Suppressor macrophage (primary cell): ENCODE measurements at places on chromosomes 4 and X.

- DNase-seq: no peak
Measured at GRCh38 chr4:170234800-170235199, 145.0 kb upstream of the AADAT start.

DNA sequence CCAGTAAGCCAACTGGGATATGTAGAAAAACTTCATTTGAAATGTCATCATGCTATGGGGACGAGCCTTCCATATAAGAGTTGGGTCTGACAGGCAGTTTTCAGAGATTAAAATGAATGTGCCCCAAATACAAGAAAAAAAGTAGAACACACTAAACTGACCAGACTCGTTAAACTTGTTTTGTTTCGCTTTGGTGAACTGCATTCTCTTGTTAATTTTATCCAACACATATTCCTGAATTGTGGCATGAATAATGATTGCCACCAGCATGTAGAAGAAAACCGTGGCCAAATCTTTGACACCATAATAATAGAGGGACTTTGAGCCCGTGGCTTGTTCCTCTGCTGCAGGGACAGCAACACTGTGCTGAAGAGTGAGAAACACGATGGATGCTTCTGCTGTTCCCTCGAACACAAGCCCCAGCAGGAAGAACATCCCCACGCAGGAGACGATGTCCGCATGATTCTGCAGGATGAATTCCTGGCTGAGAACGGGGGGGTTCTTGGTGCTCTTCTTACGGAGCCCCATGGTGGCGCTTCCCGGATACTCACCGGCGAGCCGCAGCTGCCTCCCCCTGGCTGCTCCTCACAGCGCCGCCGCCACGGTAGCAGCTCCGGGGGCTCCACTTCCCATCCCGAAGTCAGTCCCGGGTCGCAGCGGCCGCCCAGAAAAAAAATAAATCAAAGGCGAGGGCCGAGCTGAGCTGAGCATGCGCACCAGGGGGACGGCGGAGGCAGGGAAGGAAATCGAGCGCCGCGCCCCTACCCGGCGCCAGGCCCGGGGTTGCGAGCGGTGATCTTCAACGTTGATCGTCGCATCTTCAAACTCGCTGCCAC lies at the start of gene TRAM1L1:
TSS of gene TRAM1L1 (minus strand) at position 711 of the 836 bp plus-strand sequence. CDS start at position 528, 183 bp downstream.
- DNase-seq: peak; percentile 20

GRCh38 chr4:13470379-13470778 lies 13.8 kb downstream of the RAB28 start:
- no peak for DNase-seq

- no peak for DNase-seq
Measured at GRCh38 chr4:136706942-136707341, 825.4 kb downstream of the PCDH18 start.

GRCh38 chr4:180721356-180721755 lies 1521.8 kb upstream of the TENM3 start:
- no peak for DNase-seq

GRCh38 chrX:120769576-120770341 lies 105.9 kb downstream of the CT47B1 start:
- peak; percentile 49 for DNase-seq

- DNase-seq: no peak
Measured at GRCh38 chrX:118729042-118729652, 1.7 kb downstream of the IL13RA1 start.

DNA sequence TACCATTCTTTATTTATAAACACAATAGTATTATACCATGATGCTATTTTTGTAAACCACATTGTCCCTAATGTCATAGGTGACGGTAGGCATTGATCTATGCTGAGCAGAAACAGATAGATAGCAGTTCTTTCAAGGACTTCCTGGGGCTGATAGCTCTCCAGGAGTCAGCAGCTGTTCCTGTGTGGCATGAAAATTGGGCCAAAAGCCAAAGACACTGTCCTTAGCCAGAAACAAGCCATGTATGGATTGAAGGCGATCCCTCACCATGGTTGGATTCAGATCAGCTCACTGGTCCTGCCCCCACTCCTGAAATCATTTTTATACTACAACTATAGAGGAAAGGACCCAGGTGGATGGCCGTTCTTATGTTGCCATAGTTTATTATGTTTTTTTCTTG lies 53.6 kb downstream of the DDX60 start:
- no peak for DNase-seq

DNA sequence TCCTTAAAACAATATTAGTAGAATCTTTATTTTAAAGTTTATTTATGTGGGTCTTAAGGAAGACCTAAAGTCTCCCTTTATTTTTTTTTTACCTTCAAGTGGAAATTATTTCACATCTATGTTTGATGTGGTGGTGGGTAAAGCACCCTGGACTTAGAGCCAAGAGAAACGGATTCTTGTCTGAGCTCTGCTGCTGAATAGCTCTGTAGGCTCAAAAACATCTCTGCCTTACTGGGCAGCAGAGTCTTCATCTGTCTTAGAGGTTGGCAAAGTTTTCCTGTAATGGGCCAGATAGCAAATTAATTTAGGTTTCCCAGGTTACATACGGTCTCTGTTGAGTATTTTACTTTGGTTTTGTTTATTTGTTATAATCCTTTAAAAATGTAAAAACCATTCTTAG lies 136.5 kb downstream of the CEP135 start:
- DNase-seq: no peak

DNA sequence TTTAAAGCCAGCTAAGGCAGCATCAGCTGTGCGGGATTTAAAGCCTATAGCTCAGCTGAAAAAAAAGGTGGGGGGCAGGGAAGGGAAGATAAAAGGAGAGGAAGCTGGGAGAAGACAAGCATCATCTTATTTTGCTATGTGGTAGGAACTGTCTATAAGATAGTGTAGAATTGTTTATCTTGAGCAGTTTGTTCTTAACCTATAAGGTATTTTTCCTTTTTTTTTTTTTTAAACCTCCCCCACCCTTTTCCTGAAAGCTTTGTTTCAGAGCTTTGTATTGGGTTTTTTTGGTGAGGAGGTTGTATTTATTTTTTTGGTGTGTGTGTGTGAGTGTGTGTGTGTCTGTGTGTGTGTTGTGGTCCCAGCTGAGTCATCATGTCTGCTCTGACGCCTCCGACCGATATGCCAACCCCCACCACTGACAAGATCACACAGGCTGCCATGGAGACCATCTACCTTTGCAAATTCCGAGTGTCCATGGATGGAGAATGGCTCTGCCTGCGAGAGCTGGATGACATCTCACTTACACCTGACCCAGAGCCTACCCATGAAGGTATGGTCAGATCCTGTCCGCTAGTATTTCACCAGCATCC lies 531 bp downstream of the RUFY3 start:
- no peak for DNase-seq

GRCh38 chr4:70903291-70903603 lies 1.1 kb downstream of the MOB1B start:
- no peak for DNase-seq

DNA sequence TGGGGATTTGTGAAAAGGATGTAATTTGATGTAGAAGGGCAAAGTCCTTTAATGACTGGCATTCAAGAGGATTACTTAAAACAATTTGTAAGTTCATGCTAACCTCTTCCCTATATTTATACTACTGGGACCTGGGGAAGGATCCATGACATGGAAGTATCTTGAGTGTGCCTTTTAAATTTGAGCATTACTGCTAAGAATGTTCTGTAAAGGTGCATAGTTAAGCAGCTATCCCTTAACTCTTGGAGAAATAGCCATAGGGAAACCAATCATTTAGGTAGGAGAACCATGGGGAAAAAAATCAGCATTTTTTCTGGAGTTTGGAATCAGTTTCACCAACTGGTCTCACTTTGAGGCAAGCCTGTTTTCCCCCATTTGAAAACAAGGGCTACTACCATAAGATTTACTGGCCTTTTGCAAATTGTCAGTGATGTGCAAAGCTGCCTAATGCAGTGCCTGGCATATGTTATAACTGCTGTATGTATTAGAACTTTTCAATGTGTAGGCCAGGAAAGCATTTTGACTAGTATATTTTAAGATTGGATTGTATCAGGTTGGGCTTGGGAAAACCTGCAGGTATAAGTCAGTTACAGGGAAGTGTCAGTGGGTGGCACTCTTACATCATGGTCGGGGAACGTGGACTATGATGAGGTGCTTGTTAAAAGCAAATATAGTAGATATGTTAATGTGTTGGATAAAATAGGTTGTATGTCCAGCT lies 72.1 kb downstream of the PRSS12 start:
- DNase-seq: peak; percentile 32

DNA sequence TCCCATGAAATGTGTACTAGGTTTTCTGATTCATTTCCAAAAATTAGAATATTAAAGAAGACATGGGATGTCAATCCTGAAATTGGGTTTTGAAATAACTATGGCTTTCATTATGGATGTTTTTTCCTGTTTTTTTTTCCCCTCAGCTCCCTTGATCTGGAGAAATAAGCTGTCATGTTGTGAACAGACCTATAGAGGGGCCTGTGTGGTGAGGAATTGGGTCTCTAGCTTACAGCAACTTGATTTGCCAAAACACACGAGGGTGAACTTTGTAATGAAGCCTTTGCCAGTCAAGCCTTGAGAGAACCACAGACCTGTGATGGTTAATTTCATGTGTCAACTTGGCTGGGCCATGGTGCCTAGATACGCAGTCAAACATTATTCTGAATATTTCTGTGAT lies 2413.6 kb downstream of the PCDH7 start:
- no peak for DNase-seq

- DNase-seq: no peak
Measured at GRCh38 chrX:47179928-47180255, 13.7 kb upstream of the UBA1 start.

DNA sequence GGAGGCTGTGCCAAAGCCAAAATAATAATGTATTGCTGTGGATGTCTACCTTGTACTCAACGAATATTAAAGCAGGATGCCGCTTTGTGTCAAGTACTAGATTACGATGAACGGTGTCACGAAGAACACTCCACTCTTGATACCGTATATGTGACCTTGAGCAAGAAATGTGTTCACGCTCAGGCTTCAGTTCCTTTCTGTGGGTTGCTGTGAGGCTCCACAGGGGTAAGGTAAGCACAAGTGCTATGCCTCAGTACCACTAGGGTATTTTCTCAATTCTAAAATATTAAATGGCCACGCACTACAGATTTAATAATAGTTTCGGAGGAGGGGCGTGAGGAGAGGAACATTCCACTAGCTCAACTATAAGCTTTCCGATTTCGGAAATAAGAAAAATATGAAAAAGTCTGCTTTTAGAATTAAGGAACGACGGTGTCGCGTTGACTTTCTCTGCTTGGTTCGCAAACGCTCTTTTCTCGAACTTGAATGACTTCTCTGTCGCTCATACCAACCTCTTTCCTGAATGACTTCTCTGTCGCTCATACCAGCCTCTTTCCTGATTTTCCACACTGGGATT lies 607 bp upstream of the SCOC start:
- DNase-seq: peak; percentile 37

- DNase-seq: no peak
Measured at GRCh38 chr4:78687818-78688217, 88.3 kb upstream of the BMP2K start.

GRCh38 chr4:63105839-63106238 lies 1303.4 kb downstream of the TECRL start:
- no peak for DNase-seq

- DNase-seq: no peak
Measured at GRCh38 chr4:17788956-17789355, 7.5 kb upstream of the FAM184B start.

GRCh38 chrX:38151441-38151840 lies 69.2 kb downstream of the SRPX start:
- DNase-seq: no peak

- DNase-seq: peak; percentile 23
Measured at GRCh38 chrX:30278365-30278764, 30.8 kb downstream of the NR0B1 start.

DNA sequence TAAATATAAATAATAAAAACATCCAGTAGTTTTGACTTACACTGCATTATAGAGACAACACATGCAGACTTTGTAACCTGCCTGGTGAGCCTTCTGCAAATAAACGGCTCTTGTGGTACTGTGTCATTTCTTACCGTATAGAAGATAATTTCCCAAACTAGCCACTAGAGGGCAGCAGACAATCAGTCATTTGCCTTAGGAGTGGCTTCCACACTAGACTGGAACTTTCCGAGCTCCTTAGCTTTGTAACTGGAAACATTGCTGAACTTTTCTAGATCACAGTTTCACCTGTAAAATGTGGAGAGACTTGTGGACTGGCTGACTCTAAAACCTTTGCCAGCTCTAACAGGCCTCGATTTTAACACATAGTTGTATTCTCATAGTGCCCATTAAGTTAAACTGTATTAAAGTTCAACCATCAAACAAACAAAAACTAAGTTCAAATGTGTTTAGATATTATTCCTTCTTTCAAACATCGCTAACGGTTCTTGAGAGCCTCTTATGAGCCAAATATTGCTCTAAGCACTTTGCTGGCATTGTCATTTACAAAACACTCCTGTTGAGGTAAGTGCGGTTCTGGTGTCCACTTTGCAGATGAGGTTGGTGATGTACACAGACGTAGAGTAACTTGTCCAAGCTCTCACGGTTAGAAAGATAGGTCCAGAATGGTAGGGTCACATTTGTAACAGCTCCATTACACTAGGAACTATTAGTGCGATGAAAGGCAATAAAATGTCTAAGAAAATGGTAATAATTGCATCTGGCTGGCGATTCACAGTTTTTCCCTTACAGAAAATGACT lies 345.5 kb downstream of the ANK2 start:
- DNase-seq: peak; percentile 88

- no peak for DNase-seq
Measured at GRCh38 chrX:111052478-111052877, 43.5 kb upstream of the PAK3 start.

DNA sequence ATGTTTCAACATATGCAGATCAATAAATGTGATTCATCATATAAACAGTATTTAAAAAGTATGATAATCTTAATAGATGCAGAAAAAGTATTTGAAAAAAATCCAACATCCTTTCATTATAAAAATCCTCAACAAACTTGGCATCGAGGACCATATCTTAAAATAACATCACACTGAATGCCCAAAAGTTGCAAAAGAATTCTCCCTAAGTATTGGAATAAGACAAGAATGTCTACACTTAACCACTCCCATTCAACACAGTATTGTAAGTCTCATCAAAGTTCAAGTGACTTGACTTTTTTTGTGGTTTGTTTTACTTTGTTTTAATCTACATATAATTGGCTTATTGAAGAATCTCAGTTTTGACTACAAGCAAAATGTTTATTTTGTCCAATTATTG lies 779.0 kb upstream of the SLIT2 start:
- DNase-seq: no peak

GRCh38 chr4:185966997-185967775 lies 101.8 kb upstream of the TLR3 start:
- no peak for DNase-seq

GRCh38 chr4:95250544-95251137 lies 298.1 kb downstream of the UNC5C start:
- DNase-seq: no peak

- no peak for DNase-seq
Measured at GRCh38 chrX:143455046-143455445, 62.2 kb downstream of the SPANXN3 start.

DNA sequence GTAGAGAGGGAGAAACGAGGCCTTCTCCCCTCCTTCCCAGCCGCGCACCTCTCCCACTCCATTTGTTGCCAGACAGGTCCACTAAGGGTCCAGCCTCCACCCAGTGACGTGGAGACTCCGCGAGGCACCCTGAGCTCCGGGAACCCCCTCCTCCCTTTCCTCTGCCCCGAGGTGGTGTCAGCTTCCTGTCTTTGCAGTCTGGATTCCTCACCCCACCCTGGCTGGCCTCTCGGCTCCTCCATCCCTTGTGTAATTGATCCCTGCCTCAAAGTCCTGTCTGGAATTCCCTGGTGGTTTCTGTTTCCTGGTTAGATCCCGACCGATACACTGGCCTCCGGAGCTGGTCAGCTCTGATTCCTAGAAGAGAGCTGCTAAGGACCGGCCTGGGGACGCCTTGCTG lies 105.9 kb upstream of the SCOC start:
- no peak for DNase-seq
